ENCODE measurements at places on chromosomes 7 and 10.

DNA sequence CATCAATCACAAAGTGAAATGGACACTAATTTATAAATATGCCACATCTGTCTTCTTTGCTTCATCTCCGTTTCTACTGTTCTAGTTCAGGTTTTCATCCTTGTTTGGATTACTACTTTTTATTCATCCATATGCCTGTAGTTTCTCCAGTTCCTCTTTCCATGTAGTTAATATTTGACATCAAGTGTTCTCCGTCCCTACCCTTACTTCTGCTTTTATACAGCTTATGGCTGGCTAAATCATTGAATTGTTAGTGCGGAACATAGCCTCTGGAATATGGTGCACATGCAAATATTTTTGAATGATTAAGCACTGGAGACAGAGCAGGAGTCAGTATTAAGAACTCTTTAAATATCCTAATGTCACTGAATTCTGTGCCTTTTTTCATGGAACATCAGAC lies 230.0 kb upstream of the PPP1R3A start:
- no peak for DNase-seq

DNA sequence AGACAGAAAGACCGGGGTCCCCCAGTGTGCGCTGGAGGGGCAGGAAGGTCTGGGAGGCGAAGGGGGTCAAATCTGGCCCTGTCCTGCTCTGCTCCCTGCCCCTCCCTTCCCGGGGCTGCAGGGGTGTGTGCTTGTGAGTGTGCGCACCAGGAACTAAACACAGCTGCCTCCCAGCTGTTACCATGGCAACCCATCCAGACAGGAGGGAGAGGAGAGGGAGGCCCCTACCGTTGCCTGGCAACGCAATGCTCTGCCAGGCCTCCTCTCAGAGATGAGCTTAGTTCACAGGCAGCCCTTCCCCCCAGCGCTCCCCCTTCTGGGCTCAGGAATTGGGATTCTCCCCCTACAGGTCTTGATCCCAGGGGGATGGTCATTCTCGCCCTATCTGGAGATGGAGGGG lies 6.1 kb downstream of the NYAP1 start:
- peak; percentile 99 for DNase-seq

DNA sequence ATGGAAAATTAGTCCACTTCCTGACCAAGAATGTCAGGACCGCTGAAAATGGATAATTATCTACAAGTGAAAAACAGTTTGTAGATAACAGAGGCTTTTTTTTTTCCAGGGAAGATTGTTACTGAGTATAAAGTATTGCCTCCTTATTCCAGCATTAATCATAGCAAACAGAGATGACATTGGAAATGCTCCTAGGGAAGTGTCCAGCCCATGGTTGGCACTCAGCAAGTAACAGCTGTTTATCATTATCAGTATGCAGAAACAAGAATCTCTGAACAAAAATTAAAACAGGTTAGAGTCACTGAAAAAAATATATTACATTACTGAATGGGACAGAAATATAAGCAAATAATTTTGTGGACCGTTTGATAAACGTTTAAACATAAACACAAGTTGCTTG lies 14.6 kb downstream of the FGL2 start:
- no peak for DNase-seq

GRCh38 chr10:71487726-71488125 lies 91.0 kb downstream of the CDH23 start:
- DNase-seq: no peak

DNA sequence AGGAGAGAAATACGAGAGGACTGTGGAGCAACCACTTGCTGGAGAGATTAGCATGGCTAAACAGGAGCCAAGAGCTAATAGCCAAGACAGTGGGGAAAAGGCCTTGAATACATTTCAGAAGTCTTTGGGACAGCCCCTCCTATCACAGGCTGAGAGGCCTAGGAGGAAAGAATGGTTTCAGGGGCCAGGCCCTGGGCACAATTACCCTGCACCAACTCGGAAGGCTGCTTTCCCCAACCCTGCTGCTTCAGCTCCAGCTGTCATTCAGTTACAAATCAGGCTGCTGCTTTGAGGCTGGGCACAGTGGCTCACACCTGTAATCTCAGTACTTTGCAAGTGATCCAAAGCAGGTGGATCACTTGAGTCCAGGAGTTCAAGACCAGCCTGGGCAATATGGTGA lies 32.0 kb upstream of the SLC35G1 start:
- DNase-seq: no peak

DNA sequence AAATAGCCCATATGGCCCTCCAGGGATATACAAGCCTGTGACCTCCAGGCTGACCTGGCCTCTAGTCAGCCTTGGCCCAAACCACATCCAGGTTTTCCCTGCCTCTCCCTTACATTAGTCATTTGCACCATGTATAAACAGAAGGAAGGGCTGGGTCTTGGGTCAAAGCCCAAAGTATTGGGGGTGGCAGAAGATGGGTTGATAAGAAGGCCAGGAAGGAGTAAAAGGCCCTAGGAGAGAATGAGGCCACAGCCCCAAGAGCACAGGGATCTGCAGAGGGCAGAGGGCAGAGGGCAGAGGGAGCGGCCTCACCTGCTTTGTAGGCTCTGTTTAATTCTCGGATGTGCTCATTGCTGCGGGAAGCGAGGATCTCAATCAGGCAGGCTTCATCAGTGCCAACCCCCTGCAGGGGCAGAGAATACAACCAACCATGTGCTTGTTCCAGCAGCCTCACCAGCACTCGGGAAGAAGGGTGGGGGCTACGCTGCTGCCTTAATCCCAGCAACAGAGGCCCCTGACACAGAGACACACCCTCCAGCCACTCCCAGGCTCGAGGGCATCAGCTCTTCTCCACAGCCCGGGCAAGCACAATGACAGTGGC lies 31.3 kb downstream of the PLAC9 start:
- DNase-seq: no peak

DNA sequence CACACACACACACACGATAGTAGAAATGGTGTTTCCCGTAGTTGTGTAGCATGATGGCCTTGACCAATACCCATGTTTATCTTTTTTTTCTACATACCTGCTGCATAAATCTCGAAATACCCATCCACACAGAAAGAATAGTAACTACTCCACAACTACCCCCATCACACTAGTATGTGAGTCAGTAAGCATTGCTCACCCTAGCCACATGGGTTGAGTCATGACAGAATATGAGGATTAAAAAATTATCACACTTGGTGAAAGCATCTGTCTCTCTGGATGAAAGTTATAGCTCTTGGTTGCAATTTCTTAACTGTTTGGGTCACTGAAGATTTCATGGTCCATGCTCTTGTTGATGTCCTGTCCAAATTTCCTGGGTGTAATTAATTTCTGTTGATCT lies 103.4 kb upstream of the MDFIC start:
- no peak for DNase-seq

DNA sequence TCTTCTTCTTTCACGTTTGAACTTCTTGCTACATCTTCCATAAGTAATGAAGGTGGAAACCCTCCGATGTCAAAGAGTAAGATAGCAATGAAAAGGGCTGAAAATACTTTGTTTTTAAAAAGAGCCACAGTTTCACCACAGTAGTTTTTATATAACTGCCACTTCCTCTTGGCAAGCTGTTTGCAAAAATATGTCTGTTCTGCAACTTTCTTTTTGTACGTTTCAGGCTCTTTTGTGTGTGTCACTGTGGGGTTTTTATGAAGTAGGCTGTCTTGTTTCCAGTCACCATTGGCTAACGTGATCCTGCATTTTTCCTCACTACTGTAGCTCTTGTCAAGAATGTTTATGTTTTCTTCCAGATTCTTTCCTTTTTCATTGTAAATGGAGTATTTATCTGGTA lies 55.6 kb downstream of the SLC16A9 start:
- DNase-seq: no peak

DNA sequence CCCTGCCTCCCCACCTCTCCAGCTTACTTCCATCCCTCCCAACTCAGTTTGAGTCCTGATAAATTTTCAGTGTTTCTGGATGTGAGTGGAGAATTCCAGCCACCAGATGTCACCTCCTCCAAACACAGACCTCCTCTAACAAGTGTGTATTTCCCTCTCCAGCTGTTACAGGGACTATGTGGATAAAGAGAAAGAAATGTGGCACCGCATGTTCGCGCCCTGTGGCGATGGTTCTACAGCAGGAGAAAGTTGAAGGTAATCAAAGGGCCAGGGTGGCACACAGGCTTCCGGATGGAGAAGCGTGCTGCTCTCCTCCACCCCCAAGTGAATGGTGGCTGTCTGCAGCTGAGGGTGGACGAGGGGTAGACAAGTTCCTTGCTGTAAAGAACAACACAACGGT lies 14.7 kb downstream of the FKBP6 start:
- DNase-seq: peak; percentile 23

GRCh38 chr7:73865738-73866445 lies 4.9 kb downstream of the TMEM270 start:
- no peak for DNase-seq

GRCh38 chr10:80397014-80397413 lies 11.3 kb upstream of the PRXL2A start:
- DNase-seq: no peak

Data from SK-N-DZ (cell line).